CD8-positive, alpha-beta T cell (primary cell): ENCODE measurements at places on chromosomes 12 and 14. TPM values are rescaled to one million over a fixed set of nuclear protein-coding genes. Genes with fewer than 3 reads are reported as not detected.

DNA sequence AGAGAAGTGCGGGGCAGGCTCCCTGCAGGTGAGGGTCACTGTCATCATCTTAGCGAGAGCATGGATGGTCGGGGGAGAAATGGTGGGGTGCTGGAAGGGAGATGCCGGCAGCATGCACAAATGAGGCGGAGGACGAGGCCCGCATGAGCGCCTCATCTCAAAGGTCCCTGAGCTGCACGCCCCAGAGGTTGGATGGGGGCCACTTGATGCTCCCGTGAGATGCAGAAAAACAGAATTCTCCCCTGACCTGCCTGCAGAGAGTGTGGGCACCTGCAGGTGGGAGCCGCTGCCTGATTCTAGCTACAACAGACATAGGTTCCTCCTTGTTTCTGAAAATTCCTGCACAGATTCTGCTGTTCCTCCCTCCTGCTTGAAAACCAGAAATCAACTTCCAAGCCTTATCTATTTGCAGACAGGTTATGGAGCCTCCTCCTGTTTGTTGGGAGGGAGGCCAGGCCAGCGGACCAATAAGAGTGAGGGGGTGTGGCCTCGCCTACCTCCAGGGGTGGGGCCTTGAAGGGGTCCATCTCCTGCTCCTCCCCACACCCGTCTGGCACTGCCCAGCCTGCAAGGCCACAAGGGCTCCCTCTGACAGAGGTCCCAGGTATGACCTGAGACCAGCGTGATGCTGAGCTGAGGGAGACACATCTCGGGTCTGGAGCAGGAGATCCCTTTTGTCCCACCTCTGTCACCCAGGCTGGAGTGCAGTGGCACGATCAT lies 67.2 kb downstream of the KDM2B start:
- no peak for DNase-seq

DNA sequence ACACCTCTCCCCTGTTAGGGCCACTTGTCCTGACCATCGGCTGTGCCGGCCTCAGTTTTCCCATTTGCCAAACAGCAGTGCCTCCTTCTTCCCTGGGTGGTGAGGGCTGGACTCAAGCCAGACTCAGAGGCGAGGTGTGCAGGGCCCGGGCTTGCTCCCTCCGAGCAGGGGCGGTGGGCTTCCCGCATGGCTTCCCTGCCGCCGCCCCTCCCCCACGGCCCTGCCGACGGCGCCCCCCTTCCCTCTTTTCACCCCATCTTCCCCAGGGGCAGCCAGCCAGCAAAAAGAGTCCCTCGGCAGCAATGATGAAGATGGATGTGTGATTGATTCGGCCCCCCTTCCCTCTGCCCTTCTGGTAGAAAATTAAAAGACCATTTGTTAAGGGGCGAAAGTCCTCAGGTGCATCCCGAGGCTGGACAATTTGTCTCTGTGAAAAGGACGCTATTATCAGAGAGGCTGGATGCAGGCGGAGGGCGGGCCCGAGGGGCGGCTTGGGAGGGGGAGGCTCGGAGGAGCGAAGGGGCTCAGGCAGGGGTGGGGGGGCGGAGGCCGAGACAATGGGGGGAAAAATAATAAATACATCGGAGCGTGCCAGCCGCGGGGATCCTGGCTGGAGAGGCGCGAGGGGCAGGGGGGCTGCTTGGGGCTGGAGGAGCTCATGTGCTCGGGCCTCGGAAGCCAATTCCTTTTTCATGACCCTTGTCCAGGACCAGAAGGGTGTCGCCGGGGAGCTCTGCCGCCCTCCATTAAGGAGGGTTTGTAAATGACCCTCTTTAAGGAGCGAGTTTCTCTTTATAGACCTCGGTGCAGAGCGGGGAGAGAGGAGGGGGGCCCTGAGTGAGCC lies 48.0 kb upstream of the LHX5 start:
- DNase-seq, result no peak

FGF6 gene
- not detected for total RNA-seq

LMNTD1 gene
- not detected for total RNA-seq

DNA sequence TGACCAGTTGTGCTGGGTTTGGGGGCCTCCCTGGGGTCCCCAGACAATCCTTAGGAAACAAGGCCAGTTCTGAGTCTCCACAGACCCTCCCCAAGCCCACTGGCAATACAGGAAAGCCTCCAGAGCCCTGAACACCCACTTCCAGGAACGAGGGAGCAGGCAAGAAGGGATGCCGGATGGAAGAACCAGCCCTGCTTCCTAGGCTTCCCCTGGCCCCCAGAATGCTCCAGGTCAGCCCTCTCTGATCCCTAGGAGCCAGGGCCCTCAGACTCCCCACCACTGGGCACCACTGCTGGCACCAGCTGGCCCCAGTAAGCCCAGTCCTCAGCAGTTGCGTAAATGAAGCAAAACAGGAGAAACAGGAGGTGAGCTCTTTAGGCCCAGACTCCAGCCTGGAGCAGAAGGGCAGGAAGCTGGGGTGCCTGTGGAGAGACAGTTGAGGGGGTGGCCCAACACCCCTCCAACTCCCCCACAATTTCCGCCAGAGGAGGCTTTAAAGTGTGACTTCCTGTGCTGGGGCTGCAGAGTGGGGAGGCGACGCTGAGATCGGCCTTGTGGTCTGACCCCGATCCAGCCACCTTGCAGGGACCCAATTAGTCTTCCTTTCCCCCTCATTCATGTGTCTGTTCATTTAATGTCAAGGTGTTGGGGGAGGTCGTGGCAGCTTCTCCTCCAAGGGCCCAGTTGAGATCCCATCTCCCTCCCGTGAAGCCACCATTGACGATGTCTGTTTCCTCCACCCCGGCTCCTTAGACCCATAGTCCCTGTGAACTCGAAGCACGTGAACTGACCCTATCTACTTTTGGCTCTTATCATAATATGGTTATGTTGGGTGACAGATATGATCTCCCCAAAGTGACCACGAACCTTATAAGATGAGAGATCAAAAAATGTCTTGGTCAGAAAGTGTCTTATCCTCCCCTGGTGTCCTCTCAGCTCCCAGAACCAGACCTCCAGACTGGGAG lies 4.7 kb downstream of the TNFRSF1A start:
- DNase-seq, result peak; percentile 86

B4GALNT3 gene
- total RNA-seq, result 1.1 TPM

VWF gene
- total RNA-seq, result not detected

DNA sequence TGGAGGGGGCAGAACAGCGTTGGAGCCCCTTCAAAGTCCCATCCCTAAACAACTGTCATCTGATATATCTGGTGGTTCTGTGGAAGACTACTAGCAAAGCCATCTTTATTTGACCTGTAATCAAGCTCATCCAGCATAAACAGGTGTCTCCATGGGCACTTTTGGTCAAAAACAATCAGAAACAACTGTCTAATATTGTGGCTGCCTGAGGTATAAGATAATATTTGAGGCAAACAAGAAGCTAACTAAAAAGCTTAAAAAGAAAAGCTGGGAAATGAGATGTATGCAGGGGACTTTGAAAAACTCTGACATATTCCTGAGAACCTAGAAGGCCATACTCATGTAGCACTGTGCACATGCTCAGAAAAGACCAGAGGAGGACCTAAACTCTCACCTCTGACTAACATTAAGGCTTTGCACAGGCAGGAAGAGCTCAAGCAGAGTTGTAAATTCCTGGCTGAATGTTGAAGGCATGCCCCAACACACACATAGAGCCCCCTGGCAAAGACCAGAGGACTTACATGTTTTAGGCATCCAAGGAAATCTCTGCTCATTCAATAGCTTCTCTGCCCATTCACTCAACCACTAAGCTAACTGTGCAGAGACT lies 27.2 kb upstream of the AP4S1 start:
- DNase-seq, result no peak

CRADD gene
- total RNA-seq, result 5.3 TPM

GRCh38 chr14:42556551-42556950 lies 949.9 kb downstream of the LRFN5 start:
- no peak for DNase-seq

GRCh38 chr14:59481871-59482540 lies 2.2 kb downstream of the L3HYPDH start:
- DNase-seq, result no peak

GRCh38 chr14:91241863-91242262 lies 2.6 kb downstream of the GPR68 start:
- no peak for DNase-seq

DNA sequence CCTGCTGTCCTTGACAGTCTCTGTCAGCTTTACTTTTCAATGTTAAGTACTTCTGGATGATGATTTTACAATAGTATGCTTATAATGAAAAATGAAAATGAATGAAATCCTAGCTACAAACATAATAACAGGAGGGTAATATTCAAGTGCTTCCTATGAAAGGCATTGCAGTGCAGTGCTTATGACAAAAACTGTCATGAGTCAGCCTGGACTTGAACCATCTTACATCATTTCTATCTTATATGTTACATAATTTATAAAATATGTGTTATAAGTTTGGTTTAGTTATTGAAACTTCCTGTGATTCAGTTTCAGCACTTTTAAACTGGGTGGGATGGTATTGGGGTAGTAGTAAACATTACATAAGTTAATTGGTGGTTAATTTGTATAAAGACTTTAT lies 451.7 kb downstream of the TMEM117 start:
- no peak for DNase-seq

GPRC5D gene
- total RNA-seq, result not detected

- no peak for DNase-seq
Observed at GRCh38 chr14:33747749-33748148, 203.1 kb downstream of the EGLN3 start.

GRCh38 chr14:92959761-92960680 lies 37.1 kb downstream of the CHGA start:
- DNase-seq, result no peak

DNA sequence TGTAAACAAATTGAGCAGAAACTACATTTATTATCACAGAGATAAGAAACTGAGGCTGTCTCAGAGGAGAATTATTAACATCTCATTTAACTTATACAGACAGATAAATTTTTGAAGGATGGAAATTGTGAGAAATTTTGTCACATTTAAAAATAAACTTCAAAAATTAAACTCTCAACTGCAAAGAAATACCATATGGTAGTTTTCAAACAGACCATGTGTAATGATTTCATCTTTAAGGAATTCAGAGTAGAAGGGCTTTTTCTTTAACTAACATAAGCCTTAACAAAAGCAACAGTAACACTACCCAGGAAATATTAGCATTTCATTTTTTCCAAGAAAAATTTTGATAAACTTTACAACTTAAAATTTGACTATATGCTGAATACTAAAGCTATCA lies 26.6 kb downstream of the NUP37 start:
- DNase-seq, result no peak

FAR2 gene
- 0.86 TPM for total RNA-seq

CLEC6A gene
- not detected for total RNA-seq

NPFF gene
- total RNA-seq, result not detected

DNA sequence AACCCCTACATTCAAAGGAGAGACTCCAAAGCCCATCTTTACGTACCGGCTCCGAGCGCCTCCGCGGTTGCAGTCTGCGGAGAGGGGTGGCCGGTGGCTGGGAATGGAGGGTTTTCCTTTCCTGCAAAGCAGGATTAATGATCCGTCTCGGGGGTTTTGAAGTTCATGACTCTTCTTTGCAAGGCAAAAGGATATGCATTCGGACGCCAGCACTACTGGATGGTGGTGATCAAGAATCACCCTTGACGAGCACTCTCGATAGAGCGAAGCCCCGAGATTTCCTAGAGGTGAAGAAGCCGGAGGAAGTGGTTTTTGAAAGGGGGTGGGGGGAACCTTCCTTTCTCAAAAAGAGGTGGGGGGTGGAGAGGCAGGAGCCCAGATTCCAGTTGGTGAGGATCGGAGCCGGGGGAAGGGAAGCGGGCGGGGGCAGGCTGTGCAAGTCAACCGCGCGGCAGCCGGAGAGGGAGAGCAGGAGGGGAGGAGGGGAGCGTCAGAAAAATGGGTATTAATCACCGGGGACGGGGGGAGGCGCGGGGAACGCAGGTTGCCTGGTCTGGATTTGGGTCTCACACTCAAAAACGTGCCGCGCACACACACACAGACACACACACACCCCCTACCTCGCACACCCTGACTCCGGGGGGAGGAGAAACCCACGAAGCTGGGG lies at the start of gene GRIN2B:
Gene GRIN2B (minus strand): TSS at position 307 of the 667 bp plus-strand sequence. CDS start 115,394 bp downstream, outside the sequence.
- no peak for DNase-seq

ERG28 gene
- 6.6 TPM for total RNA-seq

- no peak for DNase-seq
Observed at GRCh38 chr12:106764220-106764619, 10.3 kb upstream of the RIC8B start.

- no peak for DNase-seq
Observed at GRCh38 chr12:77888611-77889010, 57.9 kb downstream of the NAV3 start.

- no peak for DNase-seq
Observed at GRCh38 chr12:50325890-50326391, 42.6 kb upstream of the LIMA1 start.

GRCh38 chr12:3250034-3250433 lies 172.9 kb downstream of the TSPAN9 start:
- no peak for DNase-seq

ABCC9 gene
- total RNA-seq, result not detected

DNA sequence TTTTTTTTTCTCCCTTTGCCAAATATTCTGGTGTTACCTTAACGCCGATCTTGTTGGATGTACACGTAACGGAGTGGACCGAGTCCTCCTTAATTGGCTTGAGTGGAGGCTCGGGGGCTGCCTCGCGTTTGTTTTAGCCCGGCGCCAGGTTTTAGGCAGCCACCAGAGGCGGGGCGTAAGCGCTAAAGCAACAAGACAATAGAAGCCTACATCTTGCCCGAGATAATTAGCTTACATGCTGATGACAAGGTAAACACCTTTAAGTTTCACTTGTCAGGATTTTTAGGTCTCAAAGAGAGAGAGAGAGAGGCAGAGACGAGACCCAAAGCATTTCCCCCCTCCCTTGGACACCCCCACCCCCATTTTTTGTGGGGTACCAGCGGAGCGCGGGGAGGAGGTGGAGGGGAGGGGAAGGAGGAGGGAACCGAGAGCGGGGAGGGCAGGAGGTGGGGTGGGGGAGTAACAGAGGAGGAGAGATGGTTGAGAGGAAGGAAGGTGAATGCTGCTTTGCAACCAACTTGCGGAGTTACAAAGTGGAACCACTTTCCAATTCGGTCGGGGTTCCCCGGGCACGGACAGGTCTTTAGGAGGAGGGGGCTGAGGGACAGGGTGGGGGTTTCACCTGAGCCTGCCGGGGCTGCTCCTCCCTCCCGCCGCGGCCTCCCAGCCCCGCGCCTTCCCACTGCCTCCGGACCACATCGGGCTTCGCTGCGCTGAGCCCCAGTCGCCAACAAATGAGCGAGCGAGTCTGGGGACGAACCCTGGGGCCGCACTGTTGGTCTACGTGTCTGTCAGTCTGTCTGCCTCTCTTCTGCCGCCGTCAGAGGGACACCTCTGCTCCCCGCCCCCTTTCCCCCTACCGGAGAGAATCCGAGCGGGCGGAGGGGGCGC lies at the start of gene NKX2-1:
Gene NKX2-1 (minus strand): TSS at position 802 of the 891 bp plus-strand sequence. CDS start 103 bp downstream, at position 699.
- DNase-seq, result no peak

GRCh38 chr12:66800046-66800445 lies 121.2 kb upstream of the GRIP1 start:
- no peak for DNase-seq

GRCh38 chr12:3554371-3555115 lies 63.5 kb downstream of the PRMT8 start:
- no peak for DNase-seq

PCED1B gene
- total RNA-seq, result 32.9 TPM

KCNC2 gene
- total RNA-seq, result not detected

- no peak for DNase-seq
Observed at GRCh38 chr12:112537710-112538396, 119.1 kb downstream of the PTPN11 start.

LPAR5 gene
- 6.8 TPM for total RNA-seq

- no peak for DNase-seq
Observed at GRCh38 chr12:50620978-50621360, 116.2 kb downstream of the DIP2B start.

SLCO1B1 gene
- total RNA-seq, result not detected

- no peak for DNase-seq
Observed at GRCh38 chr12:79300199-79300568, 390.6 kb downstream of the PAWR start.

MYH7 gene
- total RNA-seq, result not detected

SLC6A15 gene
- total RNA-seq, result not detected

PALS1 gene
- 13.9 TPM for total RNA-seq
